ENCODE measurements at places on chromosomes 3 and 15.
A peak's percentile ranks its signal among the peaks of the same experiment; 100 is the strongest.

GRCh38 chr3:146865175-146865755 lies 260.1 kb upstream of the PLSCR5 start:
- no peak for DNase-seq

GRCh38 chr15:48989170-48989569 lies 25.5 kb upstream of the SHC4 start:
- no peak for DNase-seq

DNA sequence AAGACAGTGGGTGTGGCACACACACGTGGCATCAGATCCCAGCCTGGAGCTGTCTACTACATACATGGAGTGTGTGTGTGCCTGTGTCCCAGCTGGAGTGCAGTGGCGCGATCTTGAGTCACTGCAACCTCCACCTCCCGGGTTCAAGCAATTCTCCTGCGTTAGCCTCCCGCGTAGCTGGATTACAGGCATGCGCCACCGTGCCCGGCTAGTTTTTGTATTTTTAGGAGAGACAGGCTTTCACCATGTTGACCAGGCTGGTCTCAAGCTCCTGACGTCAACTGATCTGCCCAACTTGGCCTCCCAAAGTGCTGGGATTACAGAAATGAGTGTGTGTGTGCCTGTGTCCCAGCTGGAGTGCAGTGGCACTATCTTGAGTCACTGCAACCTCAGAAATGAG lies 108.8 kb downstream of the IL12A start:
- DNase-seq, result no peak

GRCh38 chr15:101201411-101202174 lies 50.3 kb downstream of the CHSY1 start:
- DNase-seq, result peak; percentile 41

DNA sequence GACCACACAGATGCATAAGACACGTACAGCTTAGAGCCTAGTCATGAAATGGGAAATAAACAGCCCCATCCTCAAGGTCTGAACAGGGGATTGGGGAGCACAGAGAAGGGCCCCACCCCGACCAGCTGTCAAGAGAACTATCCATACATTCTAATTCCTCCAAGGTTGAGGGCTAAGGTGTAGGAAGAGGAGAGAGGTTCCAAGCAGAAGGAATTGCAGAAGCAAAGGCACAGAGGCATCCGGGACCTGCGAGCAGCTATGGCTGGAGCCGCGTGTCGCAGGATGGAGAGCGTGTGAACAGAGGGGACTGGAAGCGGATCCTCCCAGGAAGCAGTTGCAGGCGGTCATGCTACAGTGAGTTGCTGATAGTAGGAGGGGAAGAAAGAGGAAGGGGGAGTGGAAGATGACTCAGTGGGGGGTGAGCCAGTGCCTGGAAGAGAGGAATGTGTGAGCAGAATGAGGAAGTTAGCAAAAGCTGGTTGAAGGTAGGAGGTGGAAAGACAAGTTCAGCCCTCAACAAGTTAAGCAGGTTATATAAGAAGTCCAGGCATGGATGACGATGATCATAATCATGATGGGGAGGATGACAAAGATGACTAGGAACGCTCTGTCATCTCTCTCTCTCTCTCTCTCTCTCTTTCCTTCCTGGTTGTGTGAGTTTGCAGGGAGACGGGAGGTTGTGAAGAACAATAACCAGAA lies 89.7 kb downstream of the LIPC start:
- no peak for DNase-seq

- DNase-seq, result no peak
Measured at GRCh38 chr3:78889348-78889747, 878.5 kb downstream of the ROBO1 start.

DNA sequence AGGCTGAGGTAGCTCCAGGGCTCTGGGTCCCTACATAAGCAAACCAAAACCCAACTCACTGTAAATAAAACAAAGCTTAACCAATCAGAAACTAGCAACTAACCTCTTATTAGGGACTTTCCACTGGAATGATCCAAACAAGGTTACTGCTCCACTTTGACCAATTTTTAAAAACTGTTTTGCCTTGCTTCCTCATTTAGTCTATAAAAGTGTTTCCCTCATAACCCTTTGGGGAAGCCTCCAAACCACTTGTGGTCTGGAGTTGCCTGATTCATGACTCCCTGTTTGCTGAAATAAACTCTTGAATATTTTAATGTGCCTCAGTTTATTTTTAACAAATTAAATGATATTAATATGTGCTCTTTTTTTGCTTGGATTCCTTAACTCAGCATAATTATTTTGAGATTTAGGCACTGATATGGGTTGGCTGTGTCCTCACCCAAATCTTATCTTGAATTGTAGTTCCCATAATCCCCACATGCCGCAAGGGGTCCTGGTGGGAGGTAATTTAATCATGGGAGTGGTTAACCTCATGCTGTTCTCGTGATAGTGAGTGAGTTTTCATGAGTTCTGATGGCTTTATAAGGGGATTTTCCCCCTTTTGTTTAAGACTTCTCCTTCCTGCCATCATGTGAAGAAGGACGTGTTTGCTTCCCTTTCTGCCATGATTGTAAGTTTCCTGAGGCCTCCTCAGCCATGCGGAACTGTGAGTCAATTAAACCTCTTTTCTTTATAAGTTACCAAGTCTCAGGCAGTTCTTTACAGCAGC lies 90.6 kb downstream of the CD200R1L start:
- no peak for DNase-seq

GRCh38 chr3:157586293-157586692 lies 83.1 kb upstream of the VEPH1 start:
- DNase-seq, result no peak

DNA sequence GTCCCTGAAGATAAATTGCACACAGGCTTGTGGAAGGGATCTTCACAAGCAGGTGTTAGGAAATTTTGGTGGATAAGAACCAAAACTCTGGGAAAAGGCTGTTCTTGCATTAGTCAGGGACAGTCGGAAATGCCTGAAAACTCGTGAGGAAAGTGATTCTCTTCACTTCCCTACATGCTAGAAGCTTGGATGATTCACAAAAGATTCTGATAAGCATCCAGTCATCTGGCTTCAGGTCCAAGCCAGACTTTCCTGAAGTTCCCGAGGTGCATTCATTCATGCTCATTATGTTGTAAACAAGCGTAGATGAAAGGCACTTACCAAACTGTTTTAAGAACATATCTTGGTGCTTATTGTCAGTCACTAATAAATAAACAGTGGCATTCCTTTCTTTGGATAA lies 1028.7 kb downstream of the NTRK3 start:
- DNase-seq, result no peak

- DNase-seq, result peak; percentile 57
Measured at GRCh38 chr15:28935316-28935715, 49.5 kb downstream of the APBA2 start.

DNA sequence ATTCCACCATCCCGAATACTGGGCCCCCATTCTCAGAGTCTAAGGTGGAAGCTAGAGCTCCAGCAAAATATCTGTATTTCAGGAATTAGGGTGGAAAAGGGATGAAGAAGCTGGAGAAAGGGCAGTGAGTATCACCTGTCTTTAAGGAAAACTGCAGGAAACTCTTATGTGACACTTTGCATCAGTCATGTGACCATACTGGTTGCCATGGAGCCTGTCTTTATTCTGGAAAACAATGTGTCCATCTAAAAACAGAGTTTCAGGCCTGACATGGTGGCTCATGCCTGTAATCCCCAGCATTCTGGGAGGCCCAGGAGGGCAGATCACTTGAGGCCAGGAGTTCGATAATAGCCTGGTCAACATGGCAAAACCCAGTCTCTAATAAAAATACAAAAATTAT lies 52.9 kb upstream of the FSIP1 start:
- DNase-seq, result no peak

GRCh38 chr15:89196994-89197393 lies 24.4 kb downstream of the RLBP1 start:
- DNase-seq, result peak; percentile 82

GRCh38 chr3:177196008-177196455 lies 1.2 kb downstream of the TBL1XR1 start:
- DNase-seq, result peak; percentile 30

DNA sequence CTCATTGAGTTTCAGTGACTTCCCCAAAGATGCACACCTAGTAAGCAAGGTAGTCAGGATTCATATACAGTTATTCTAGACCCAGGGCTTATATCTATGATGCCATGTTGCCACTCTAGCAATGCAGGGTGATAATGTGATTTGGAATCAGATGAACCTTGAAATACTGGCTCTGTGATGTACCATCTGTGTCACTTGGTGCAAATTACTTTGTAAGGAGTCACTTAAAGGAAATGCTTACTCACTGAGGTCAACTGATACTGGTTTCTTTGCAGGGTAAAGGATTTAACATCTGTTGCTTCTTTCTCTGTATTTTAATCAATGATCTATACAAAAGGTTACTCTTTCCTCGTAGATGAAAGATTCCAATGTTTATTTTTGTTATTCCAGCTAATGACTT lies 10.8 kb downstream of the ASB14 start:
- DNase-seq, result no peak

DNA sequence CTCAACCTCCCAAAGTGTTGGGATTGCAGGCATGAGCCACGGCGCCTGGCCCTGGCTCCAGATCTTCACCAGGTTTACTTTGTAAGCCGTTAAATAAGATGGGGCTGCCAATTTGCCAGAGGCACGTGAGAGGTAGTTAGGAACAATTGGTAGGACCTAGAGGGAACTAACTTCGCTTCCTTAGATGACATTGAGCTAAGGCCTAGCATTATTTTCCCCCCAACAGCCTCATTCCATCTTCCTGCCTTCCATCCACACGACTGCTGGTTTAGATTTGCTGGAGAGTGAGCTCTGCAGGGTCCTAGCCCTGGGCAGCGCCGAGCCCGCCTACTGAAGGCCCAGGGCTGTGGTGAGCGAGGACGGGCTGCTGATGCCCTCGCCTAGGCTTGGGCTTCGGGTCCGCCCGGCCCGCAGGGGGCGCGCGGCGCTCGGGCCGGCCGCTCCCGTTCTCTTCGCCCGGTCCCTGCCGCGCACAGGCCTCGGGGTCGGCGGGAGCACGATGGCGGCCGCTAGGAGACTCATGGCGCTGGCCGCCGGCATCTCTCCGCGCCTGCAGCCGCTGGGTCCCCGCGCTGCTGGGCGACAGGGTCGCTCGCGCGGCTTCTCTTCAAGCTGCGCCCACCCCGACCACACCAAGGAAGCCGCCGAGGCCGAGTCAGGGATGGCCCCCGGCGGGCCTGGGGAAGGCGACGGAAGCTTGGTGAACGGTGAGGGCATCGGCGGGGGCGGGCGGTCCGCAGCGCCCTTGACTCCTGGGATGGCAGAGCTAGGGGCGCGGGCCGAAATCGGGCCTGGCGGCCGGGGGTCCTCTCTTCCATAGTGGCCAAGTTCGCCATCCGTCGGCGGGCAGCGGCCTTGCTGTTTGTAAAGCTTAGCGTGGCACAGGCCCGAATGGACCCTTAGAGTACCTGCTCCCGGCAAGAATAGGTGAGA lies 21.9 kb downstream of the DHX30 start:
- peak; percentile 78 for DNase-seq

DNA sequence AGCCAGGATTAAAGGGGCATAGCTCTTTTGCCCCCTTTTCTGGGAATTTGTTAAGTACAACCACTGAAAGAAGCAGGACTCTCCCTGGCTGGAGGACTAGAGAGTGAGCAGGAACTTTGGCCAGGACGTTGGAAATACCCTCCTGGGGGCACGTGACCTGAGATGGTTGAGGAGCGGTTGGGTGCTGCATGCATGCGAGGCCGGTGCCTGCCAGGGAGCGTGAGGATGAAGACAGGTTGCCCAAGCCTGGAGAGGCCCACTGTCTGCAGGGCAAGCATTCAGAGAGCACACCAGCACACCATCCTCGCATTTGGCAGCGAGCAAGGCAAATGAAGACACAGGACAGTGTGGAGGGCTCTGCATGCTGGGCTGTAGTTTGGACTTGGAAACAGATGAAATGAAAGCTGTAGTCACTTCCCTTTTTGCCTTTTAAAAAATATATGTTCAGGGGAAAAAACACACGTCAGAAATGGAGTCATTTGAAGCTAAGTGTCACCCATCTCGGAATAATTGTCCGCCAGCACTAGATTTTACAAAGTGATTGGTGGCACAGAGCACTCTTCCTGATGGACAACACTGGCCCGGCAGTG lies 217.6 kb downstream of the SLCO3A1 start:
- no peak for DNase-seq

DNA sequence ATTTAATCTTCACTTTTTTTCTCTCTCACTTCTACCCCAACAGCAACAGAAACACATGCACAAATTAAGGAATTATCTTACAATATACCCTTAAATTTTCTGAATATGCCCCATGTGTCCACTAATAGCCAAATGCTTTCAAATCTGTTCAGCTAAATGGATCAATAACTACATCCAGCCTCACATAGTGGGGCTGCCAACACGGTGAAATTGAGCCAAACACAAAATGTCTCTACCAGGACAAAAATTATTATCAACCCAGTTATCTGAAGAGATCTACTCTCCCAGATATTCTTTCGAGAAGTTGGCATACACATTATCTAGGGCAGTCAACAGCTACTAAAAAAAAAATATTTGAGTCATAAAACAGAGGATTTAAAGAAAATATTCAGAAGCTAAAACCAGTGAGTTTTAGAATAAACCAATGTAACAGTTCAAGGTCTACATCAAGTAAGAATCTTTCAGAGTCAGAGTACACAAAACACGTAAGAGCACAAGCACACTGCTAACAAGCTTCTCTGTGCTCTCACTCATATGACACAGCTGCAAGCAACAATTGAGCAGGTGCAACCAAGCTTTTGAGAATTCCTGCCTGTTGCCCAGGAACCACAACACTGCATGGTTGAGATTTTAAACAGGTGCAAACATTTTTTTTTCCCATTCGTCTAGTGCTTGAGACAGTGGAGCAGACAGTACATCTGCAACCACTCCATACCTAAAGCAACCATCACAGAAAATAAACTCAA lies 247.7 kb downstream of the ZBTB20 start:
- no peak for DNase-seq

GRCh38 chr3:123883701-123884202 lies 380 bp downstream of the MYLK start:
- DNase-seq, result no peak

GRCh38 chr3:48543271-48543866 lies 13.2 kb downstream of the PFKFB4 start:
- no peak for DNase-seq
